NCI-H1092 treated with DMSO at 0.1 percent for 48 hours (cell line): ENCODE measurements at places on chromosomes 2 and 18.

GRCh38 chr2:85132834-85133637, at the start of gene TCF7L1:
Gene TCF7L1, plus strand, starts transcription at chr2:85133392. Its CDS starts 293 bp downstream, at chr2:85133685.
- DNase-seq = peak; percentile 29

GRCh38 chr2:168278424-168278888, 31.1 kb upstream of the STK39 start:
- DNase-seq = no peak

GRCh38 chr18:12842459-12843380, 41.3 kb downstream of the PTPN2 start:
- no peak for DNase-seq

GRCh38 chr18:76953583-76954233, 131.4 kb downstream of the ZNF236 start:
- peak; percentile 90 for DNase-seq

- no peak for DNase-seq
Measured at GRCh38 chr2:60071490-60071831, 482.0 kb downstream of the BCL11A start.

GRCh38 chr2:153476491-153476815, 2.1 kb downstream of the RPRM start:
- DNase-seq = no peak

DNA sequence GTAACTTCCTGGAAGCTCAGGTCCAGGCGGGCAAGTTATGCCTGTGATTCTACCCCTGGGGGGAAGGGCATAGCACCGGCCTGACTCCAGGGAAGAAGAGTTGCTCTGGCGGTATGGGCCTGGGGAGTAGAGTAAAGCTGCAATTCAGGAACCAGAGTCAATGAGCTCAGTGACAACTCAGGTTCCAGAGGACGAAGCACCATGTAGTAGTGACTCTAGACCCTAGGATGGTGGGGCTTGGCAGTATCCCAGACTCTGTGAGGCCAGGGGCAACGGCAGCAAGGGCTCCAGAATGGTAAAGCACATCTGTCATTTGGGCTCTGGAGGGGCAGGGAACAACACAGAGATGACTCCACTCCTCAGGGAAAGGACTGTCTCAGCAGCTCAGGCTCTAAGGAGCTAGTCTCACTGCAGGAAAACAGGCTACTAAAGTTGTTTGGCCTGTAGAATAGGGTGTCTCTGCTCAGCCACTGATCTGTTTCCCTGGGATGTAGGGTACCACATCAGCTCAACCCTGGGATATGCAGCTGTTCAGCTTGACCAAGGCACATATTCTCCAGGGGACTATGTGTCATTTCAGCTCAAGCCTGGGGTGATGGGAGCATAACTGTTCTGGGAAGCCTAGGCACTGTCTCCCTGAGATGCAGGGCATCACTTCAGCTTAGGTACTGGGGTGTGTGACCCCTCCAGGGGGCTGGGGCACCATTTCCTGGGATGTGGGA, 36.2 kb upstream of the RHOB start:
- DNase-seq = no peak

DNA sequence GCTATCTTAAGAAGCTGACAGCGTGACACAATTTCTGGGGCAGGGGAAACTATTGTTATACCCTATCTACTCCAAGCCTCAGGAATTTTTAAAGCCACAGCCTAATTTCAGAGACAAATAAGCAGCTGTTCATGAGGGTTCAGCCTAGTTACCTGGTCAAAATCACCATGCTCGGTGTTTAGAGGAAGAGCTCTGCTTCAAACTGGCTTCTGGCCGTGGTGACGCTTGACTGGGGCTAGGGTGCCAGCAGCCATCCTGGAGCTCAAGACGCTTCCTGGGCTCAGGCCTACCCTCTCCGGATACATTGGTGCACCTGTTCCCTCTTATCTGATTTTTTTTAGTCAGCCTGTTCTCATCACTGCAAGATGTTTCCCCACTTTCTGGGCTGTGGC, 41.7 kb downstream of the FRZB start:
- DNase-seq = no peak

DNA sequence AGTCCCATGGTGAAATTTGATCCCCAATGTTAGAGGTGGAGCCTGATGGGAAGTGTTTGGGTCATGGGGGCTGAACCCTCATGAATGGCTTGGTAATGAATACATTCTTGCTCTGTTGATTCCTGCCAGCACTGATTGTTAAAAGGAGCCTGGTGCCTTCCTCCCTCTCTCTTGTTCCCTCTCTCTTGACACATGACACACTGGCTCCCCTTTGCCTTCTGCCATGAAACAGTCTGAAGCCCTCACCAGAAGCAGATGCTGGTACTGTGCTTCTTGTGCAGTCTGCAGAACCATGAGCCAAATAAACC, 30.6 kb upstream of the EPC2 start:
- DNase-seq = no peak
